T follicular helper cell (primary cell): ENCODE measurements at places on chromosomes 1 and 21.
A peak's percentile ranks its signal among the peaks of the same experiment; 100 is the strongest.

DNA sequence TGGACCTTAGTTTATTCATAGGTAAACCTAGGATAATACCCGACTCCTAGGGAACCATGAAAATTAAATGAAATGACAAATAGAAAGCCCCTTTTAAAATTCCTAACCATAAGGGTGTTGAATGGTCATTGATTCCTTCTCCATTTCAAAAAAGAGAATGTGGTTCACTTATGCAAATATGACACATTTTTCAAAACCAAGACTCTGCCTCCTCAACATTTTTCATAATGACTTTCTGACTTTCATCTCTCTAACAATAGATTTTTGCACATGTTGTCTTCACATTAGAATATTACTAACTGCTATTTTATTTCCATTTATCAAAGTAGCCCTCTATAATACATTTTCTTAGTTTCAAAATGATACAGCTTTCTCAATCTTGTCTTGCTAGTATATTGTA lies 169.1 kb downstream of the NTNG1 start:
- no peak for DNase-seq

DNA sequence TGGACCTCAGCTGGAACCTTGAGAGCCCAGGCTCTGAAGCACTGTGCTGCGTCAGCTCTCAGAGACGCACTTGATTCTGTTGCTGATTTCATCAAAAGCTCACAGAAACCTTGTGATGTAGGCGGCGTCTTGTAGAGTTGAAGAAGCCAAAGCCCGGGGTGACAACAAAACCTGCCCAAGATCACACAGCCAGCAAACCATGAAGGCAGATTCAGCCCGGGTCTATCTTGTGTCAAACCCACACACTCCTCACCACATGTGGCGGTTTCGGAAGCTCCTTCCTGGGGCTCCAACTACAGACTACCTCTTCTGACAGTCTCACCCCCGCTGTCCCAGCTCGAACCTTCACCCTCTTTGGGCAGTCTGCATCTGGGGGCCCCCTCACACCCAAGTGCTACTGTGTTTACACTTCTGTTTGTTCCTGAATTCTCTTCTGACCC lies 50.4 kb downstream of the TENT5C start:
- DNase-seq = peak; percentile 77

DNA sequence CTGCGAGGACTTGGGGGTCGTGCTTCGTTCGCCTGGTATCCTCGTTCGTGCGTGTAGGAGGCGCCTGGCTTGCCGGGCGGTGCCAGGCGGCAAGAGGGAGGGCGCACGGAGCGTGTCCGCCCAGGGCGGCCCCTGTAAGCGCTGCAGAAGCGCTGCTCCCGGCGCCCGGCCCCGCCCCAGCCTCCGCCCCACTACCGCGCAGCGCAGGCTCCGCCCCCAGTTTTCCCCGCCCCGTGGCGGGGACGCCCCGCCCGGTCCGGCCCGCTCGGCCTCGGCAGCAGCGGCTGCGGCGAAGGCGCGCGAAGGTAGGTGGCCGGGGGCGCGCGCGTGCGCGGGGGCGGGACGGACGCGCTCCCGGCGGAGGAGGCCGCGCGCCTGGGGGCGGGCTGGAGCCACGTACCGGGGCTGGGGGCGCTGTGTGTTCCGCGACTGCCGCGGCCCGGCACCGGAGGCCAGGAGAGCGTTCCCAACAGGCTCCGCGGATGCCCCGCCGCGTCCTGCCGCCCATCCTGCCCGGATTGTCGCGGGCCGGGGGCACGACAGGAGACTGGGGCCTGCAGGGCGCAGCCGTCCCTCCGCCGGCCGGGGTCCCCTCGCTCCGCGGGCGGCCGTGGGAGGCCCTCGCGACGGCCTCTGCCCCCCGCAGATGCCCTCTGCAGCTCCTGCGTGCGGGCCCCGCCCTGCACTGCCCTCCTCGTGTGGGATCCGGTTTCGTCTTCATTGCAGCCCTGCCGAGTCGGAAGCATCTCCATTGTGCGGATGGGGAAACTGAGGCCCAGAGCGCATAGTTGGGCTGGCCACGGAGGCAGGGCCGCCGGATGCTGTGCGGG lies 7.7 kb upstream of the CROCC start:
- peak; percentile 91 for DNase-seq

GRCh38 chr1:30747033-30748008 lies 10.3 kb downstream of the LAPTM5 start:
- no peak for DNase-seq

DNA sequence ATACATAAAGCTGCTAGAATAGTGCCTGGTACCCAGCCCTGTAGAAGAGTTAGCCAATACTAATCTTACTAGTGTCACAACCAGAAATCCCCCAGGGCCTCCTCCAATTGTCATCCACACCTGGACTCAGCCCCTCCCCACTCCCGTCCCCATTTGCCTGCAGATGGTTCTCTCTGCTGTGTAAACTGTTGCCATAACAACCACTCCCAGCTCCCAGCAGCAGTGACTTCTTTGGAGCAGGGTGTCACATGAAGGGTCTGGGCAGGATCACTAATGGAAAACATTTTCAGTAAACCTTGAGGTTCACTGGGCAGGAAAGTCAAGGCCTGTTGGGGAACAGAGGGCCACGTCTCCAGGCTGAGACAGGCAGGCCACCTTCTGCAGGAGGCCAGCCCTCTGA lies 126.0 kb upstream of the IPO9 start:
- no peak for DNase-seq
